ENCODE measurements at places on chromosomes 2 and 18.
A peak's percentile ranks its signal among the peaks of the same experiment; 100 is the strongest.

GRCh38 chr2:238091436-238092060 lies 8.6 kb upstream of the ESPNL start:
- DNase-seq = no peak

GRCh38 chr18:58928386-58928785 lies 63.7 kb downstream of the ZNF532 start:
- DNase-seq = no peak

DNA sequence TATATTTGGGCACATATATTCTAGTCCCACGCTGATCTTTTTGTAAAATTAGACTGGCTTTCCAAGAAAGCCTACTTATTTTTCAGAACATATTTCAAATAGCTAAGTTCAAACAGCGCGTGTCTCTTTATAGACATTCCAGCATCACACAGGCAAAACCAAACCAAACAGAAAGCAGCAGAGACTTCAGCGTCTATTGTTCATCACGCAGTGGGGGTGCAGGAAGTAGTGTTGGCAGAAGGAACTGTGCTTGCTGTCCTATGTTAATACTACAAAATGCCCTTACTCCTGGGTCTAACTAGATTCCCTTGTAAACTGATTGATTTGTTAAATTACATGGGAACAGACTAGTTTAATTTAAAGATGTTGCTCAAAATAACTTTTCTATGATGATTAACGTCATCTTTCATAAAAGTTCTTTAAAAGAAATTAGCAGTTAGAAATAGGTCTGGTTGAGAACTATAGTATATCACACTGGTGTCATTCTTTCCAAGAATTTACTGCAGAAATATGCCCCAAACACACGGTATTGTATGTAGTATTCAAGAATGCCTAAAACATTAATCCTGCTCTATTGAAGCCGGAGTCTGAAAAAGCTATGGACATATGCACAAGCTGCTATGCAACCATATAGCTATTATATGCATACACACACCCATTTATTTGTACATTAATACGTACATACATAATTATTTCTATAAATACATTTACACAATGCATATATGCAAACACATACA lies 436.3 kb downstream of the CBLN2 start:
- no peak for DNase-seq

DNA sequence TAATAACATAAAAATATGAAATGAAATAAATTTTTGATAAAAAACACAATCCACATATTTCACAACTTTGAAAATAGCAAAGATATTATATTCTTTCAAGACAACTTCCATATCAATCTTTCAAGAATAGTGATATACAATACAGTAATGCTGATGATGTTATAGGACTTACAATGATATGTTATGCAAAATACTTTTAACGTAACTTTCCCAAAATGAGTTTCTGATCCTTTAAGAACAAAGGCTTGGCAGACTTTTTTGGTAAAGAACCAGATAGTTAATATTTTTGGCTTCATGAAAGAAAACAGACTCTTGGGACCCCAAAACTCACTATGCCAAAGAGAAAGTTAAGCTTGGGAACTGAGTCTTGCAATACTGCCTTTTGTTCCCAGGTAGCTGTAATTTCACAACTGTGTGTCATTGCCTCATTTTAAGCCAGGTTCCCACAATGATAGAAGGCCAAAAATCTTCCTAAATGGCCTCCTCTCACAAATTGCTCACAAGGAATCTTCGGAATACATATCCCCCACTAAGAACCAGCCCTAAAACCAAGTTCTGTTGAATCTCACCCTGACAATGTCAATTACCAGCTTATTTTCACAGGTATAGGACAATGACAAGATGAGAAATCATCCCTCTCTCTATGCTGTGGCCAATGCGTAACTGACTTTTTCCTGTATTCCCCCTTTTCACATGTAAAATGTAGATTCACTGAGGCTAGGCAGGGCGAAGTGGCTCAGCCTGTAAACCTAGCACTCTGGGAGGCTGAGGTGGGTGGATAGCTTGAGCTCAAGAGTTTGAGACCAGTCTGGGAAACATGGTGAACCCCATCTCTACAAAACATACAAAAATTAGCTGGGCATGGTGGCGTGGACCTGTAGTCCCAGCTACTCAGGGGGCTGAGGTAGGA lies 54.8 kb upstream of the STRN start:
- DNase-seq = no peak

GRCh38 chr2:13227578-13227977 lies 510.8 kb downstream of the TRIB2 start:
- no peak for DNase-seq

GRCh38 chr2:202375033-202375608 lies 1.0 kb upstream of the BMPR2 start:
- peak; percentile 28 for DNase-seq

GRCh38 chr18:45686891-45687611 lies 36.9 kb upstream of the SLC14A1 start:
- no peak for DNase-seq

- DNase-seq = no peak
These were observed 76.1 kb upstream of the MAPRE2 start for GRCh38 chr18:34965108-34965507.

GRCh38 chr2:160405077-160405867 lies 88.3 kb downstream of the RBMS1 start:
- DNase-seq = no peak

DNA sequence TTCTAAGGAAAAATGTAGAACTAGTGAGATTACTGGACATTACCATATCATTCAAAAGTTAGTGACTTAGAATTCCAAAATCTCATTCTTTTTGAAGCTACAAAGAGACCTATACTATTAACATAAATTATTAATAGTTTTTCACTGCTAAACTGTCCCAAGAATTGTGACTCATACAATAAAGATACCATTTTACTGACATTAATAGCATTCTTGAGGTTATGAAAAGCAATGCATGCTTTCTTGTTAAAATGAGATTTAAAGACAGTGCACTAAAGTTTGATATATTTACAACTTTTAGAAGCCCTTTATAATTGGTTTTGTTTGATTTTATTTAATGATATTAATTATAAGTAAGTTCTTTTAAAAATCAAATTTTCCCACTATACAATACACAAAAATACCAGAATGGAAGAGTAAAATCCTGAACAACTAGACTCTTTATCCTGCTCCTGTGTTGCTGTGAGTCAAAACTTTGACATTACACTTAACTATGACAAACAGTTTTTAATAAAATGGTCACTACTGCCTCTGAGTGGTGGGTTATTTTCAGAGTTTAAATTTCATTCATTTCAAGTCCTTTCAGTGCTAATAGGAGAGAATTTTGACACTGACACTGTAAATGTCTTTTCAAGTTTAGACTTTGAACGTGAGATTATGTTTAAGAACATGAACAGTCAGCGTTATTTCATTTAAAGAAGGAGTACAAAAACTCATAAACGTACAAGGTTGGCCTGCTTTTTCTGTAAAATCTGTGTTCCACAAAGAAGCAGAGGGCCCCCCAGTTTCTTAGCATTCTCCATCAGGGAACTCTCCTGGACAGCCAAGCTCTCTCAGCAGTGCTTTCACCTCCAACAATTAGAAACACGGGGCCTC lies 54.5 kb downstream of the FAM124B start:
- DNase-seq = no peak

- no peak for DNase-seq
These were observed 24.8 kb upstream of the MALL start for GRCh38 chr2:110140401-110140800.

DNA sequence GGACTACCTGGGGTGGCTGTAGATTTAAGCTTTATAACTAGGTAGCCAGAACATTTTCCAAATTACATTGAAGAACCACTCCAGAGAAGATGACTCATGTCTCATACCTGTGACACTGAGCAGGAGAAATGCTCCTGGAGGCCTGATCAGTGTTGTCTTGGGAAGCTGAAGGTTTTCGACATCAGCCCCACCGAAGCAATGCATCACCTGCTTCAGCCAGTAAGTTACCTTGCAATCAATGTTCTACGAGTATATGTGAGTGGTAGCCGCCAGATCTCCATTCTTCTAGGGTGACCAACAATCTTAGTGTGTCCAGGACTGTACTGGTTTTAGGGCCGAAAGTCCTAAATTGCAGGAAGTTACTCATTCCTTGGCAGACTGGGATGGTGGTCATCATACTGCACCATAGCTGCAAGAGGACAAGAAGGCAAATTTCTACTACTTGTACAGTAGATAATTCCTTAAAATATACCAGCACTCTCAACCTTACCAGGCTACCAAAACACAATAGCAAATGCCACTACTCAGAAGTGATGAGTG lies 109.3 kb upstream of the LINC00305 start:
- no peak for DNase-seq

- DNase-seq = no peak
These were observed 319.1 kb upstream of the MEX3C start for GRCh38 chr18:51516478-51517038.

GRCh38 chr18:62919109-62919838 lies 203.9 kb downstream of the PHLPP1 start:
- DNase-seq = no peak

DNA sequence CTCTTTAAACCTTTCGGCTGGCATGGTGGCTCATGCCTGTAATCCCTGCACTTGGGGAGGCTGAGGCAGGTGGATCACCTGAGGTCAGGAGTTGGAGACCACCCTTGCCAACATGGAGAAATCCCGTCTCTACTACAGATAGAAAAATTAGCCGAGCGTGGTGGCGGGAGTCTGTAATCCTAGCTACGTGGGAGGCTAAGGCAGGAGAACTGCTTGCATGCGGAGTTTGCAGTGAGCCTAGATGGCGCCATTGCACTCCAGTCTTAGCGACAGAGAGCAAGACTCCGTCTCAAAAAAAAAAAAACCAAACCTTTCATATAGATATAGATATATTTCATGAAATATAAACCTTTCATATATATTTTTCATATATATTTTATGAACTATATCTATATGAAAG lies 864.7 kb downstream of the TRIB2 start:
- no peak for DNase-seq

- peak; percentile 8 for DNase-seq
These were observed 1.1 kb upstream of the SPAST start for GRCh38 chr2:32061973-32062861.

- DNase-seq = no peak
These were observed 811.3 kb downstream of the CPS1 start for GRCh38 chr2:211367711-211368110.

DNA sequence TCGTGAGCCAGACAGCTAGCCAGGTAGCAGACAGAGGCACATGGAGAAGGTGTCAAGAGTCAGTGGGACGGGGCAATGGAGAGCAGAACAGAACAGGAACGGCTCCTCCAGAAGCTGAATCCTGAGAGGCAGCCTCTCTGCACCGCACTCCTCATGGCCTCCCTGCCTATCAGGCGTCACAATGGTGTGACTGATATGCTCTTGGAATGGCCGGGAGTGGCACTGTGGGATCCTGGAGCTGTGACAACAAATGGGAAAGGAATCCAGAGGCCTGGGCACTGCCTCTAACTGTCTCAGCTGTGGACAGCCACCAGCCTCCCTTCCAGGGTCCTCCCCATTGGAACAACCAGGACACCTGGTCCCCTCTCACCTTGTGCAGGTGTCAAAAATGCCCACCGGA lies 89.1 kb upstream of the ID2 start:
- no peak for DNase-seq

GRCh38 chr2:81996332-81996731 lies 1691.8 kb upstream of the LRRTM1 start:
- no peak for DNase-seq

DNA sequence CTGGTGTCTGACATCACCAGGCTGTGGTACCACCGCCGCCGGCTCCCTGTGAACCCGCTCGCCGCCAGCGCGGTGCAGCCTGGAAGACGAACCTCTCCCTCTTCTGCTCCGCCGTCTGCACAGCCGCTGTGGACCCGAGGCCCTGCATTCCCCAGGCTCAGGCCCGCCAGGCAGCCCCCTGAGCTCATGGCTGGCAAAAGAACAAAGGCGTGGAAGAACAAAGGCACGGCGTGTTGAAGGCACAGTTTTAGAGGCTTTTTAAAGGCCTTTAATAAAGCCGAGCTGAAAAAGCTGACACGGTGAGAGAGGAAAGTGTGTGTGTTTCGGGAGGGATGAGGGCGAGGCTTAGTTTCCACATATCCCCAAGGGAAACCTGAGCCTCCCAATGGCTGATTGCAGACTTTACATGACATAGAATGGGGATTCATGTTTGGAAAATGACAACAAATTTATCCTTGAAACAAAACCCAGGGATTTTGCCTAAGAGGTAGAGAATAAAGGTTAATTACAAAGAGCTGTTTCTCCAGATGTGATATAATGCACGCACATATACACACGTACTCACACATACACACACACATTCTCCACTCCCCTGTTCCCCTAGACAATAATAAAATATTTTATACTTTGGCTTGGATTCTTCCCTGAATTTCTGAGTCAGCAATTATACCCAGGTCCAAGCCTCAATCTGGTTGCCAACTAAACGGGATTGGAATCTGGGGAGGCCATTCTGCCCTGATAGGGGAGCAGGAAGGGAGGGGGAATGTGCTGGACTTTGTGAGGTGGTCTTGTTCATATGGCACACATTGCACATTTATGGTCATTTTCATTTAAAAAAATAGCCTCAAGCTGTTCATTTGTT lies 39.7 kb downstream of the RFX8 start:
- DNase-seq = no peak

GRCh38 chr2:199602271-199602895 lies 144.6 kb upstream of the SATB2 start:
- no peak for DNase-seq

GRCh38 chr2:154457286-154457685 lies 241.2 kb upstream of the KCNJ3 start:
- DNase-seq = no peak

GRCh38 chr2:58019229-58019628 lies 27.4 kb upstream of the VRK2 start:
- DNase-seq = no peak

- no peak for DNase-seq
These were observed 1.6 kb upstream of the RTP5 start for GRCh38 chr2:241867776-241868420.

DNA sequence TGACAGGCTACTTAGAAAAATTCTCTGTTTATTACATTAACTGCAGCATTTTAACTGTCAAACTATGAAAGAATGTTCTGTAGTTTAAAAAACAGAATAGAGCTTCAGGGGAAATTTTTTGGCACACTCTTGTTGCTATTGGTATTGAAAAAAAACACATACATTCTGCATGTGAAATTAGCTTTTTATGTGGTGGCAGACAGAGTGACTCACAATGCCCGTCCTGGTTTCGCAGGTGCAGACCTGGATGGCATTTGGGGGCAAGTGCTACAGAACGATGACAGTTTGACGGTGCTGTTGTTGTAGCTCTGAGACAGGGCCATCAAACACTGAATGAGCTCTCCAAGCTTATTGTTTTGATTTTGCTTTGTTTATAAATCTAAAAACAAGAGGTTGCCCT lies 105.0 kb upstream of the MAP3K20 start:
- DNase-seq = no peak

GRCh38 chr2:68060652-68061051 lies 2.2 kb downstream of the C1D start:
- DNase-seq = no peak

GRCh38 chr2:74003494-74004211 lies 18.9 kb downstream of the TET3 start:
- DNase-seq = peak; percentile 85

DNA sequence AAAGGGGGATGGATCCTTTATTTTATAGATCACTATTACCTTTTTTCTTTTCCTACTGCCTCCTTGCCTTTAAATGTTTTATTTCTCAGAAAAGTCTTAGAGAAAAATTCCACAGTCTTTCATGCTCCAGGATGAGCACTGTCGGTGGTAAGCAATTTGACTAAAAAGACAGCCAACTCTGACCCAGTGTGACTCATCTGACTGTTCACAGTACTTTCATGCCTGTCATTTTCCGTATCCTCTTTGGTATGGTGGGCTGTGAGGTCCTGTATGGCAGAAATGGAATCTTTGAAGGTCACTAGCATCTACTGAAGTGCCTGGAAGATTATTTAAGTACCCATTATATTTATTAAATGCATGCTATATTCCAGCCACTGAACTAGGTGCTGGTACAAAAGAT lies 2.1 kb upstream of the RFTN2 start:
- no peak for DNase-seq

GRCh38 chr2:173869244-173870229 lies 95.6 kb downstream of the SP3 start:
- DNase-seq = no peak
